Heart left ventricle (tissue), 16 donors: ENCODE measurements at places on chromosomes 1 and 21. TPM values are rescaled to one million over a fixed set of nuclear protein-coding genes. Genes with fewer than 3 reads are reported as not detected.

DNA sequence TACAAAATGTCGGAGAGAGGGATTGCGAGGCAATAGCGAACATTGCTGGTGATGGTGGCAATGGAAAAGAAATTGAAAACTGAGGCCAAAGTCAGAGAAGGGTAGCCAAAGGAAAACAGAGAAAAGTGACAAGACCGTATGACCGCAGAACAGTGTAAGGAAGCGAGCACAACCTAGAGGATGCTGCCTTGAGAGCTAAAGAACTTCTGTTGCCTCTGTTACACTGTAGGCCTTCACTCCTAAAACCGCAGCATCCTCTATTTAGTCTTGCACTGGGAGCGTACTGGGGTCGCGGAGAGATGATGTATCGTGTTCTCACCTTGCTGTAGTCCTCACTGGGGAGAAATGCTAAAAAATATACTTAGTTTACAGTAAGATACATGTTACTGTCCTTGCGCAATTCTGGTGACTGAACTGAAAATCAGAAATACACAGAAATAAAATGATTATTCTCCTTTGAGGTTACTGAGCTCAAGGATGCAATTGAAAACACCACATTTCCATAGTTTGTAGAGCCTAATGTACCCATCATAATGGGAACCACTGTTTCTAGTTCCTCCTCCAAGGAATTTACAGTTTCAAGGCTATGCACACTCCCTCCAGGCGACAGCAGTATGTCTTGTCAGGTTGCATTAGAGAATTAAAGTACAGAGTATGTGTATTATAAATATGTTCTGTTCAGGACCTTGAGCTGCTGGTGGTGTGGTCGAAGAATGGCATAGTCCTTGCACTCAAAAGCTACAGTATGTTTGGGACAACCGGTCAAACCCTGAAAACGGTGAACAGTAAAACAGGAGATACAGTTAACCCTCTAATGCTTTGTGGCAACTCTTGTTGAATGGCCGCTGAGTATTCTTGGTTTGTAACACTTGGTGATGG is 1.3 kb downstream of the NEK7 start:
- no peaks in the 10 kb centered on the region for H3K36me3 ChIP-seq
- no peak for DNase-seq
- peak overlapping the region; percentile 99 for H3K27ac ChIP-seq
- no peaks in the 10 kb centered on the region for H3K27me3 ChIP-seq

GRCh38 chr1:37158113-37158749 is 123.9 kb upstream of the GRIK3 start:
- H3K27me3 ChIP-seq, result no peaks in the 10 kb centered on the region
- H3K36me3 ChIP-seq, result no peaks in the 10 kb centered on the region
- DNase-seq, result no peak
- no peaks in the 10 kb centered on the region for H3K4me1 ChIP-seq
- H3K27ac ChIP-seq, result no peak overlapping the region
- no peak overlapping the region for H3K4me3 ChIP-seq

LYST gene
- total RNA-seq, result 6.9 TPM

PTCH2 gene
- 0.38 TPM for total RNA-seq
